ENCODE measurements at places on chromosomes 7 and 10. TPM values are rescaled to one million over a fixed set of nuclear protein-coding genes. Genes with fewer than 3 reads are reported as not detected.

Gene TAS2R3
- total RNA-seq = not detected

Gene TDRD1
- total RNA-seq = 0.11 TPM

Gene ZPBP
- not detected for total RNA-seq

GRCh38 chr7:95324431-95324830 is at the start of gene PON1:
Gene PON1, minus strand, starts transcription at chr7:95324532. Its CDS starts 57 bp downstream, at chr7:95324475.
- no peaks in the 10 kb centered on the region for H3K27me3 ChIP-seq
- no peaks in the 10 kb centered on the region for H3K4me1 ChIP-seq
- no peak within 1 kb of the TSS for H3K4me3 ChIP-seq
- DNase-seq = no peak
- no peaks in the 10 kb centered on the region for H3K36me3 ChIP-seq

GRCh38 chr7:91518058-91518457 is 253.8 kb downstream of the FZD1 start:
- H3K27me3 ChIP-seq = no peaks in the 10 kb centered on the region
- no peak overlapping the region for H3K27ac ChIP-seq
- no peak overlapping the region for H3K4me3 ChIP-seq
- no peaks in the 10 kb centered on the region for H3K36me3 ChIP-seq
- H3K4me1 ChIP-seq = no peaks in the 10 kb centered on the region

- H3K4me1 ChIP-seq = no peaks in the 10 kb centered on the region
- no peak overlapping the region for H3K27ac ChIP-seq
- no peaks in the 10 kb centered on the region for H3K27me3 ChIP-seq
Observed at GRCh38 chr10:52597189-52597863, 175.3 kb downstream of the MBL2 start.

GRCh38 chr10:132582771-132583170 is 45.2 kb downstream of the INPP5A start:
- no peak overlapping the region for H3K4me3 ChIP-seq
- DNase-seq = no peak
- H3K36me3 ChIP-seq = no peaks in the 10 kb centered on the region

DNA sequence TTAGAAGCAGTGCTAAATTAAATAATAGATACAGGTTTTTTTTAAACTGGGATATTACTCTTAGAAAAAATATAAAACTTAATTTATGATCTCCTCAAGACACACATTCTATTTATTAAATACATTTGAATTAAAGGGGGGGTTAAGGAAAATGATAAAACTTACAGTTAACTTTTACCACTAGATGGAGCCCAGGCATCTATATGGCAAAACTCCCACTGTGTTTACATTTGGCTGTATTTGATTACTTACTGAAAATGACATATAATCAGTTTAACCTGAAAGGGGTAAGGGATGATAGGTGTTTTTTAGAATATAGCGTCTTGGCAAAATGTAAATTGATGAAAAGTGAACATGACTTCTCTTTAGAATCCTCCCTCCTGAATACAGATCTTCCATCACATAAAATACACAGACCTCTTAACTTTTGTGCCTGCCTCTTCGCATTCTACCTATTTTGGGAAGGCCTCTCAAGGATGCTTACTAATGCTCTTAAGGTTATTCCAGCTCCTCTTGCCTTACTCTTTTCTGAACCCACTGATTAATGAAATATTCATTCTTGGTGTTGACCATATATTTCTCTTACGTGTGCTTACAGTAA is 235.7 kb downstream of the AGMO start:
- H3K36me3 ChIP-seq = no peaks in the 10 kb centered on the region
- H3K4me3 ChIP-seq = no peak overlapping the region
- DNase-seq = no peak
- no peak overlapping the region for H3K27ac ChIP-seq
- no peaks in the 10 kb centered on the region for H3K27me3 ChIP-seq
- H3K4me1 ChIP-seq = peaks cover 9% of the 10 kb centered on the region

DNA sequence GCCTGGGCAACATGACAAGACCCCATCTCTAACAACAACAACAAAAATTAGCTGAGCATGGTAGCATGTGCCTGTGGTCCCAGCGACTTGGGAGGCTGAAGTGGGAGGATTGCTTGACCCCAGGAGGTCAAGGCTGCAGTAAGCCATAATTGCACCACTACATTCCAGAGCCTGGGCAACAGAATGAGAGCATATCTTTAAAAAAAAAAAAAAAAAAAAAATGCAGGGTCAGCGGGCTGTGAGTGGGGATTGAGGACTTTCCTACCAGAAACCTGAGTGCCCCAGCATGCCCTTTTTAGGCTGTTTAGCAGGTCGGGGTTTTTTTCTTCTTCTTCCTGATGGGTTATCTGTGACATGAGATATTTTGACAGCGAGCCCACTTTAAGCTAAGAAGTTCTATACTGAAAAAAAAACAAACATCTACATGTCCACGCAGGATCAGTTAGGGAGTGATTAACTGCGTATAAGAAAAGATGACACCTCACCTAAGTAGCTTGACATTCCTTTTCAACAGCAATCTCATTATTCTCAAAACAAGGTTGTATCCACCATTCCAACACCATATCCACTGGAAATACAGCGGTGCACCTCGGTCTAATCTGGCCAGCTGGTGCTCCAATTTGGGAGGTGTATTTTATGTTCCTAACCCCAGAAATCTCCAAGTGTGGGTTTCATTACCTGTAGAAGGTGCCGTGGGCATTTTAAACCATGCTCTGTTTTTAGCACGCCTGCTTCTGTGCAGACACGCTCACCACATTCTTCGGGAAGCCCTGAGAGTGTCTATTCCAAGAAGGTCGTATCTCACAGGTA is 13.8 kb upstream of the RFC2 start:
- H3K4me1 ChIP-seq = peaks cover 21% of the 10 kb centered on the region
- no peak overlapping the region for H3K27ac ChIP-seq
- no peak overlapping the region for H3K4me3 ChIP-seq
- H3K36me3 ChIP-seq = no peaks in the 10 kb centered on the region
- no peak for DNase-seq
- H3K27me3 ChIP-seq = no peaks in the 10 kb centered on the region

DNA sequence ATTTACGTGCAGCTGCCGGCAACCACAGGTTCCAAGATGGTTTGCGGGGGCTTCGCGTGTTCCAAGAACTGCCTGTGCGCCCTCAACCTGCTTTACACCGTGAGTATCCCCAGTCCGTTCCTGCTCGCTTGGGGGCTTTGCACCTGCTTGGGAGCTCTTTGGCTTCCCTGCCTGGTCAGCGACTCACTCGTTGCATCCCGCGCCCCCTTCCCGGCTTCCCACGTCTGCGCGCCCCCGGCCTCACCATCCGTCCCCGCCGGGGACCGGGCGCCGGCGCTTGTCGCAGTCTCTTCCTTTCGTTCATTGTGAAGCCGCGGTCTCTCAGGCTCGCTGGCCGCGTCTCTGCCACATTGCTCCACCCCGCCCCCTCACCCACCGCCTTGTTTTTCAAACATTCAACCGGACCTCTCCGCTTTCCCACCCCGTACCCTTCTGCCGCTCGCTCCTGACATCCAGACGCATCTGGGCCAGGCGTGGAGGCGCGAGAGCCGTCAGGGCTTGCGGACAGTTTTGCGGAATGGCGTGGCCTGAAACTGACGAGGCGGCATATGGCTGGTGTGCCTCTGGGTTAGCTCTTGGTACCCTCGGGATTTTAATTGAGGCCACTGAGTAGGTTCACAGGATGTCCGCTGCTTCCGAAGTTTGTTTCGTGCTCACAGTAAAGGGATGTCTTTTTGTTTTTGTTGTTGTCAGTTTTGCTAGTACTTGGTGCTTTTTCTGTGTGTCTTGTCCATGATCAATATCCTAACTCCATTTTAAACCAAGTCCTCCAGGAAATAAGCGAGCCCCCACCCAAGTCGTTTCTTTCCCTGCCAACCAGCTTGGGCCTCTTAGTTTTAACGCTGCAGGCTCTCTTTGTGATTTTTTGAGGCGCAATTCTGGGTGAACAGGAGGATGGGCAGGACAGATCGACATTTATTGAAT is 639 bp downstream of the TSPAN13 start:
- peak overlapping the region; percentile 26 for H3K27ac ChIP-seq
- H3K36me3 ChIP-seq = no peaks in the 10 kb centered on the region
- H3K4me1 ChIP-seq = no peaks in the 10 kb centered on the region
- H3K4me3 ChIP-seq = peak overlapping the region; percentile 67
- H3K27me3 ChIP-seq = no peaks in the 10 kb centered on the region
- DNase-seq = no peak

- H3K4me3 ChIP-seq = no peak overlapping the region
- H3K27me3 ChIP-seq = no peaks in the 10 kb centered on the region
- no peaks in the 10 kb centered on the region for H3K4me1 ChIP-seq
- no peak for DNase-seq
Observed at GRCh38 chr7:152200395-152200794, 174.9 kb downstream of the GALNT11 start.
